ENCODE measurements at places on chromosomes 11 and 22.

GRCh38 chr11:122336706-122337105 is 220.7 kb upstream of the BLID start:
- no peak for DNase-seq

GRCh38 chr22:37764622-37765021 is 43.1 kb upstream of the GCAT start:
- no peak for DNase-seq

- DNase-seq: no peak
Observed at GRCh38 chr11:86812322-86812670, 12.0 kb downstream of the PRSS23 start.

GRCh38 chr11:14118072-14118471 is 155.5 kb downstream of the SPON1 start:
- DNase-seq: no peak

DNA sequence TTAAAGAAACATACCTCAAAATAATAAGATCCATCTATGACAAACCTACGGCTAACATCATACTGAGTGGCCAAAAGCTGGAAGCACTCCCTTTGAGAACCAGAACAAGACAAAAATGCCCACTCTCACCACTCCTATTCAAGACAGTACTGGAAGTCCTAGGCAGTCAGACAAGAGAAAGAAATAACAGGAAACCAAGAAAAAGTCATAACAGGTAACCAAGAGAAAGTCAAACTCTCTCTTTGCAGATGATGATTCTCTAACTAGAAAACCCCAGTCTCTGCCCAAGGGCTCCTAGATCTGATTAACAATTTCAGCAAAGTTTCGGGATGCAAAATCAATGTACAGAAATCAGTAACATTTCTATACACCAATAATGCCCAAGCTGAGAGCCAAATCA is 35.6 kb downstream of the TMEM123 start:
- peak; percentile 40 for DNase-seq

GRCh38 chr11:54558919-54559318 is 44.9 kb downstream of the OR4C46 start:
- no peak for DNase-seq

GRCh38 chr22:38030311-38031133 is 26.7 kb upstream of the PICK1 start:
- no peak for DNase-seq

DNA sequence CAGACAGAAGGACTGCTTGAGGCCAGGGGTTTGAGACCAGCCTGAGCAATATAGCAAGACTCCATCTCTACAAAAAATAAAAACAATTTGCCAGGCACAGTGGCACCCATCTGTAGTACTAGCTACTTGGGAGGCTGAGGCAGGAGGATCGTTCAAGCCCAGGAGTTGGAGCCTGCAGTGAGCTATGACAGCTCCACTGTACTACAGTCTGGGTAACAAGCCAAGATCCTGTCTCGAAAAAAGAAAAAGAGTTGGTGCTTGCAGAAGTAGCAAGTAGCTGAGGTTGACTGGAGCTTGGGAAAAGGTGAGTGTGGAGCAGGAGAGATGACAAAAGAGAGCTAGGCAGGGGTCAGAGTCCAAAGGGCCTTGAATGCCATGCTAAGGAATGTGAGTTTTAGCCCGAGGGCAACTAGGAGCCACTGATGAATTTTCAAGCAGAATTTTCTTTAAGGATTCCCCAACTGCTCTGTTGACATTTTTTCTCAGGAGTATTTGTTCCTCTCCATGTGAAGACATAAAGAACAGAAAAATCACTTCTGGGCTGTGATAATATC is 3.1 kb downstream of the AP1B1 start:
- DNase-seq: no peak

DNA sequence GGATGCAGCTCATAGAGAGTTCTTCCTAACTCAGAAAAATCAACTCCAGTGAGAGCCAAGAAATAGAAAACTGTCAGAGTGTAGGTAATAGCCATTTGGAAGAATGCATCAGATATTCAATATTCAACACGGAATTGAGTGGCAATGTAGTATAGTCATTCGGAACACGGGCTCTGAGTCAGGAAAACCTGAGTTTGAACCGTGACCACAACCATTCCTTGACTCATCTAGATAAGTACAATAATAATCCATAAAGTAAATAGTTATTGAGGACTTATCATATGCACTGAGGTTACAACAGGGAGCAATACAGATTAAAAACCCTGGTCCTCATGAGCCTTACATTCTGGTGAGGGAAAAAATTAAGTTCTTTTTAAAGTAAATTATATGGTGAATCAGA is 62.6 kb upstream of the PHF21A start:
- DNase-seq: no peak

DNA sequence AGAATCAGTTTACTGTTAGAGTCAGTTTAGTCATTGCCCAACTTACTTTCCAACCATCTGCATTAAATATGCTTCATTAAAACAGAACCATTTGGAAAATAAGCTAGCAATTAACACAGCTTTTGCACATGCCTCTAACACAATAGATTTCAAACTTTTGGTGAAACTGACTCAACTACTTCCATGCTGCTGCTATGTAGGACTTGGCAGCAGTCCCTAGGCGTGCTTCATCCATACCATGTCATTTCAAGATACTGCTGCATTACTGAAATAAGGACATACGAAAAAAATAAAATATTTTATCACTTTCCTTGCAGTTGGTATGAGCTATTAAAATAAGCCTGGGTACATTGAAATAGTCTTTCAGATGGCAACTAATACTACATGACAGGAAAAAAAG is 65.5 kb upstream of the SOX6 start:
- no peak for DNase-seq

DNA sequence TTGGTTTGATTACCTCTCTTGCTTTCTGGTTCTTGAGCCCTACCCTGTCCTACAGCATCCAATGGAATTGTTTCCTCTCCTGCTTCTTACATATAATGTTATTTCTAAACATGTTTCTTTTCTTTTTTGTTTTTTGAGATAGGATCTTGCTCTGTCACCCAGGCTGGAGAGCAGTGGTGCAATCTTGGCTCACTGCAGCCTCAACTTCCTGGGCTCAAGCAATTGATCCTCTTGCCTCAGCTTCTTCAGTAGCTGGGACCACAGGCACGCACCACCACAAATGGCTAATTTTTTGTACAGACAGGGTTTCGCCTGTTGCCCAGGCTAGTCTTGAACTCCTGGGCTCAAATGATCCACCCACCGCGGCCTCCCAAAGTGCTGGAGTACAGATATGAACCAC is 105.9 kb downstream of the SGSM3 start:
- DNase-seq: no peak

- no peak for DNase-seq
Observed at GRCh38 chr11:76077575-76078150, 128.6 kb downstream of the WNT11 start.

GRCh38 chr22:48055827-48056226 is 1293.4 kb downstream of the TBC1D22A start:
- DNase-seq: no peak

DNA sequence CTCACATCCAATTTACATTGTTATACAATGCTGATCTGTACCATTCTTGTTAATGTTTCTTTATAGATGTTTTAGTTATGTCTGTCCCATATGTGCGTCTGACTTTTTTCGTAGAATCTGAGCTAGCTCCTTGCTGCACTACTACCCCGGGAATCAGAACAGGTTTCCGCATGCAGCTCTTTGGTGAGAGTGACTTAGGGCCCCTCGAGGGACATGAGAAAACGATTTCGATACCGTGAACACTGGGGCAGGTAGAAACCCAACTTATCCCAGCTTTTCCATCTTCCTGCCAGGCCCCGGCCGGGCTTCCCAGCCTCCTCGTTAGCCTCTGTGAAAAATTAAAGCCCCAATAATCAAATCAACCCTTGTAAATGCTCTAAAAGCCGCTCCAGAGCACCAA is 23.4 kb upstream of the PKNOX2 start:
- DNase-seq: no peak

- no peak for DNase-seq
Observed at GRCh38 chr11:17718015-17718414, 1.4 kb upstream of the MYOD1 start.

DNA sequence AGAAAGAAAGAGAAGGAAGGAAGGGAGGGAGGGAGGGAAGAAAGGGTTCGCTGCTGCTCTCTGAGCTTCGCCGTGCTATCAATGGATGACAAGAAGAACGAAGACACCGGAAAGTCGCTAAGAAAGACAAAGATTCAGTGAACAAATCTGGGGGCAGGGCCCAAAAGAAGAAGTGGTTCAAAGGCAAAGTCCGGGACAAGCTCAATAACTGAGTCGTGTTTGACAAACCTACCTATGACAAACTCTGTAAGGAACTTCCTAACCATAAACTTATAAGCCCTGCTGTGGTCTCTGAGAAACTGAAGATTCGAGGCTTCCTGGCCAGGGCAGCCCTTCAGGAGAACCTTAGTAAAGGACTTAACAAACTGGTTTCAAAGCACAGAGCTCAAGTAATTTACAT is 2.9 kb upstream of the TTLL1 start:
- DNase-seq: no peak

GRCh38 chr11:2711161-2711560 is 11.4 kb upstream of the KCNQ1OT1 start:
- DNase-seq: no peak

- DNase-seq: peak; percentile 72
Observed at GRCh38 chr22:31278626-31279326, 13.5 kb downstream of the PIK3IP1 start.

GRCh38 chr11:42253156-42253555 is 793.7 kb upstream of the LRRC4C start:
- no peak for DNase-seq

GRCh38 chr11:46338988-46339666 is 8.1 kb upstream of the DGKZ start:
- DNase-seq: no peak

DNA sequence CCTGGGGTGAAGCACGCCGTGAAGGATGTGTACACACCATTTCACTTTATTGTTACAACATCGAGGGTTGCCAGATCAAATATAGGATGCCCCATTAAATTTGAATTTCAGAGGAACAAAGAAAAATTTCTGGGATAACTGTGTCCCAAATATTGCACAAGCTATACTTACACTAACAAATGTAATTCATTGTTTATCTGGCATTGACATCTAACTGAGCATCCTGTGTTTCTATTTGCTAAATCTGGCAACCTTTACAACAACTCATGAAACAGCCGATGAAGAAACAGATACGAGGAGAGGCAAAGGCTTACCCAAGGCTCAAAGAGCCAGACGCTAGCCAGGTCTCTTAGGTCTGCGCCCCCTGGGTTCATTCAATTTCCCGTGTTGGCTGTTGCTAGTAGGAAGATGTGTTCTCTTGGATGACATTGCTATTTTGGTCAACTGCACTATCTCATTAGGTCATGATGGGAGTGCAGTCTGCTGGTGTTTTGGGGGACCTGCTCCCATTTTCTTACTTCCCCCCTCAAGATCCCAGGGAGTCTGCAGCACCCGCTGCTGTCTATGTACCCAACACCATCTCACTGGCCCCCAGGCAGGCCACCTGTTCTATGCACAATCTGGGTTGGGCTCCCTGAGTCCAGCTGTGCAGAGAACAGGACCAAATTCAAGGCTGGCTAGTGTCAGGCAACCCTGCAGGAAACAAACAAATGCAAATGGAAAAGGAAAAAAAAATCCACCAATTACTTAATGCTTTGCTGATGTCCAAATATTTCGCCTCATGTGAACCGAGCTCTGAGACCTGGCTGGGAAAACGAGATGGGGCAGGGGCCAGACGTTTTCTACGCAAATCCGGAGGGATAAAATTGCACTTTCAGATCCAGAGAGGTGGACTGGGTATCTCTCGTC is 560.9 kb downstream of the MIAT start:
- DNase-seq: no peak
